SJSA1 (cell line): ENCODE measurements at places on chromosomes 5 and 9. TPM values are rescaled to one million over a fixed set of nuclear protein-coding genes. Genes with fewer than 3 reads are reported as not detected.

Gene EEIG1
- 3.5 and 4.6 TPM in 2 replicates for total RNA-seq

Gene AQP3
- not detected in 2 replicates for total RNA-seq

Gene NDFIP1
- total RNA-seq = 76.1 and 77.2 TPM in 2 replicates

Gene DNAH5
- total RNA-seq = 0.09 and 0.63 TPM in 2 replicates

Gene DOK3
- 1.8 and 4.2 TPM in 2 replicates for total RNA-seq

Gene ZNF300
- total RNA-seq = 3.0 and 7.2 TPM in 2 replicates

Gene PHF2
- 14.3 and 19.9 TPM in 2 replicates for total RNA-seq

Gene SIT1
- not detected in 2 replicates for total RNA-seq
